ENCODE measurements at places on chromosomes 6 and 20. TPM values are rescaled to one million over a fixed set of nuclear protein-coding genes. Genes with fewer than 3 reads are reported as not detected.
A peak's percentile ranks its signal among the peaks of the same experiment; 100 is the strongest.

The FKBP1C gene
- total RNA-seq: not detected

The ERMARD gene
- 19.8 TPM for total RNA-seq

The RAET1E gene
- 0.29 TPM for total RNA-seq

The RNF182 gene
- 1.7 TPM for total RNA-seq

The BEND6 gene
- total RNA-seq: 0.90 TPM

The FHL5 gene
- total RNA-seq: 16.6 TPM

The IRF4 gene
- total RNA-seq: 6.3 TPM

The CRISP3 gene
- total RNA-seq: not detected

The RSPO3 gene
- 30.4 TPM for total RNA-seq

The STMND1 gene
- not detected for total RNA-seq

The ID4 gene
- total RNA-seq: 203 TPM

The WASF1 gene
- total RNA-seq: 9.4 TPM

The FAM217A gene
- not detected for total RNA-seq

The MEP1A gene
- total RNA-seq: 0.35 TPM

The IRAK1BP1 gene
- 2.5 TPM for total RNA-seq

- no peak for DNase-seq
Measured at GRCh38 chr6:52640170-52640569, 30.7 kb upstream of the TMEM14A start.

DNA sequence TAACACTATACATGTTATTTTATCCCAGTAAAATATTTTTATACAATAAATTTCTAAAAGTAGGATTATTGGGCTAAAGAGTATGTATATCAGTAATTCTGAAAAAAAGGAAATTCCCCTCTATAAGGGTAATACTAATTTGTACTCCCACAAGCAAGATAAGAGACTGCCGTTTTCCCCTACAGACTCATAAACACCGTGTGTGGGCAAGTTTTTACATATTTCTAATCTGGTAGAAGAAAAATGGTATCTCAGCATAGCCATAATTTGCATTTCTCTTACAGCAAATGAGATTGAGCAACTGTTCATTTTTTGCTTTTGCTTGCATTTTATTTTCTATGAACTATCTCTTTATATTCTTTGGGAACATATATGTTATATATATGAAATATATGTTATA lies 26.0 kb upstream of the MYMX start:
- DNase-seq: no peak

GRCh38 chr6:155604991-155605390 lies 149.4 kb upstream of the NOX3 start:
- no peak for DNase-seq

DNA sequence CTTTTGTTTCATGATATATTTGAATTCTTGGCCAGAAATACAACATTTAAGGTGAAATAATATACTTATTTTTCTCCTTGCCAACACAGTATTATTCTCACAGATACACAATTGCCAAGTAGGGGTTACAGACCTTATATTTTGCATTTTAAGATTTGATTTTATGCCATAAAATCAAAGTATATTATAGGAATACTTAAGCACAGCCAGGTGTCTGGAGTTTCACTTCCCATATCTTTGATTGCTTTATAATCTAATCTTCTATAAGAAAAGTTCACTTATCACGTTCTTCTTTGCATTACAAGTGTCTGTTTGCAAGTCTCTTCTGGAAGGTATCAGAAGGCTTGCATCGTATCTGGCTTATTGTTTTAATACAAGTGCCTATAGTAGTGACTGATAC lies 327.7 kb upstream of the MANEA start:
- no peak for DNase-seq

DNA sequence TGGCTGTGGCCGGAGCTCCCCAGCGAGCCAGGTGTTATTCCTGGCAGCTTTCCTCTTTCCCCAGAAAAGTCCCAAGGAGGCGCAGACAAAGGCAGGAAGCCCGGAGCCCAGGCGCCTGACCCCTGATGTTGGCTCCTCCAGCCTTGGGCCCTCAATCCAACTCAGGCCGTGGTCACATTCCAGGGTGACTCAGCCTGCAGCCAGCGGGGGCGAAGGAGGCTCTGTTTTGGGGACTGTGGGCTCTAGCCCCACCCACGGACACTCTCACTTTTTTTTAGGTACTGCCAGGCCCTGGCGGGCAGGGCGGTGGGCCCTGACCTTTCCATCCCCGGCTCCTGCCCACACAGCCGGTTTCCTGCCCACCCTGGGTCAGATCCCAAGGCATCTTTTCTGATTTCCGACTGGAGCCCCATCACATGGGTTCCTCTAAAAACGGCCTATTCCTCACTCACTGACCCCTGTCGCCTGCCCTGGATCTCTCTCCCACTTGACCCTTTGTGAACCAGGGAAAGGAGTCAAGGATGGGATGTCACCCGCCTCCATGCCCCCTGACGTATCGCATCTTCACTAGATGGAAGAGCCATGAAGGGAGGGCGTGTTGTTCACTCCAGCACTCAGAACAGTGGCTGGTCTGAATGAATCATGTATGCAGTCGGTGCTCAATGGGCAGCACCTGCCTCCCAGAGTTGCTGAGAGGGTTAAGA lies 5.5 kb downstream of the PTGIS start:
- DNase-seq: peak; percentile 93

DNA sequence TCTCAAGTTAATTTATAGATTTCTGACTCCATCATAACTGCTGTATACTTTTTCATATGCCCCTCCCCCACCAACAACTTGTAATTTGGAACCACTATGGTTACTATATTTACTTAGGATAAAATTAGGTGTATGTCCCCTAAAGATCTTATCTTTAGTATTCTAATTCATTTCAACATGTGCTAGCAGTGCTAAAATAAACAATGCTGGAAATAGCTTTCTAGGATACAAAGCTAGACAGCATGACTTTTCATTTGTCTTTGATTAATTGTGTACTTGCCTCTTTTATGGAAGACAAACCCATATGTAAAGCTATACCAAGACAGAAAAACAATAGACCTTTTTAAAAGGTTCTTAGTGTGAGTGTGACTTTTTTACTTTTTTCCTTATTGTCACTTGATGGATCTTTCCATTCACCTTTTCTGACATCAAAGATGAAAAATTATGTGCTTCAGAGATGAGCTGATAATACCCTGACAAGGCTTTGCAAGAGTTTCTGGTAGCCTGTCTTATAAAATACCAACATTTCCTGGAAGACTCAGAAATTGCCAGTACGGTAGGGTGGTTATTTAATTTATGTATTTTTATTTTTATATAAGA lies 31.2 kb upstream of the POPDC3 start:
- no peak for DNase-seq

DNA sequence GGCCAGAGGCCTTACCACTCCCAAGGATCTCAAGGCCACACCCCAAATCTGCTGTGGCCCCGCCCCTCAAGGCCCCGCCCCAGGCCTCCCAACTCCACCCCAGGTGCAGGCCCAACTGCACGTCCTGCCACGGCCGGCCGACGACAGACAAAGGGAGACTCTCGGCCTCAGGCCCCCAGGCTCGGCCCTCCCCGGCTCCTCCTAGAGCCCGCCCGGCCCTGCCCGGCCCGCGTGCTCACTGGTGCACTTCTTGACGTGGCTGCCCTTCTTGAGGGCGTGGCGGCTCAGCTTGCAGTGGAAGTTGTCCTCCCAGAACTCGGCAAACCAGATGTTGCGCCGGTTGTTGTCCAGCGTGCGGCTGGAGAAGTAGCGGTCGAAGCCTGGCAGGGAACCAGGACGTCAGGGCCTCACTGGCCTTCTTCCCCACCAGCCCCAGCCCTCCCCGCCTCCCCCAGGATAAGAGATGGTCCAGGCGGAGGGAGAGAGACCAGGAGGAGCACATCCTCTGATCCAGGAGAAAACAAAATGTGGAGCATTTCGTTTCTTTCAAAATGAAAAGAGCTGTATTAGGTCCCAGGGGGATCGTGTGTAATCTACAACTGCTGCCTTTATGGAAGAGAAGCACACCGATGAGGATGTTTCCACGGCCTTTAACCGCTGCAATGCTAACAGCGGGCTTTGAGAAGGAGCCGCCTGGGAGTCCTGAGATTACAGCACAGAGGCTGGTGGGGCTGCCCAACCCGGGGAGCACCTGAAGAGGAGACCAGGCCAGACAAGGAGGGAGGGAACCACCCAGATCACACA lies 89.4 kb downstream of the GRM4 start:
- no peak for DNase-seq

- no peak for DNase-seq
Measured at GRCh38 chr20:34024723-34025351, 31.1 kb downstream of the RALY start.

DNA sequence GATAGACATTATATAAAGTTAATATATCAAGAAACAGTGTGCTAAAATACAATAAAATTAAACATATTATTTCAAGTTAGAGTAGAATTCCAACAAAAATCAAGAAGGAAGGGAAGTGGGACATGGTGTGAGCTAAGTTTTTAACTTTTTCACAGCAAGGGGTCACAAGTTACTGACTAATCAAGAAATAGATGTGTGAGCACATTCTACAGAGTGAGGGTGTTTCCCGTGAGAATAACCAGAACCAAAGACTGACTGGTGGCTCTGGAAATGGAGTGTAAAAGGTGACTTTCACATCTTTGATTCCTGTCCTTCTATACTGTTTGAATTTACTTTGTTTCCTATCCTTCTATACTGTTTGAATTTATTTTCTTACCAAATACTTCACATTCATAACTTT lies 206.6 kb downstream of the TASP1 start:
- DNase-seq: no peak

GRCh38 chr20:2168946-2169345 lies 67.3 kb downstream of the STK35 start:
- peak; percentile 55 for DNase-seq

DNA sequence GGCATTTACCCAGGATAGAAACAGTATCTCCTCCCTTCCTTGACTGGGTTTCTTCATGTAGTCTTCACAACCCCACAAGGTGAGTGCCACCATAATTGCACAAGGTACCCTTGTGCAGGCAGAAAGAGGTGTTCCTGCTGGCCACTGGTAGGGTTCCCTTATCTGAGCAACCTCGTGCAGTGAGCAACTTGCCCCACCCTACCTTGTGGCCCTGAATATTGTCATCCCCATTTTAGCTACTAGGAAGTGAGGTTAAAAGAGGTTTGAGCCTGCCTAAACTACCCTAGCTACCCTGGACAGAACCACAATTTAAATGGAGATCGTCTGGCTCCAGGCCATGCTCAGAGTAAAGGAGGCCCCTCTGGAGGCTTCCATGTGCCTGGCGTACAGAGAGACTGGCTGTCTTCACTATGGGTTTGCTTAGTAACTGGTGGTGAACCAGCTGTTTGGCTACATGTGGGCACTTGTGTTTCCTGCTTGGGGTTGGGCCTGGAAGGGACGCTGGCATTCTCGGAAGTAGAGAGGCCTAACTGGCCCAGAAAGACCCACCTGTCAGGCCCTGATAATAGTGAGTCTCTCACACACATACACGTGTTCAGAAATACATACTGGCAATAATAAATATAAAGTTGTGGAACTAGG lies 148.8 kb downstream of the LRFN2 start:
- no peak for DNase-seq

GRCh38 chr6:30979690-30980089 lies 3.8 kb upstream of the MUC21 start:
- no peak for DNase-seq

- DNase-seq: no peak
Measured at GRCh38 chr6:143695130-143695968, 17.6 kb downstream of the PHACTR2 start.

DNA sequence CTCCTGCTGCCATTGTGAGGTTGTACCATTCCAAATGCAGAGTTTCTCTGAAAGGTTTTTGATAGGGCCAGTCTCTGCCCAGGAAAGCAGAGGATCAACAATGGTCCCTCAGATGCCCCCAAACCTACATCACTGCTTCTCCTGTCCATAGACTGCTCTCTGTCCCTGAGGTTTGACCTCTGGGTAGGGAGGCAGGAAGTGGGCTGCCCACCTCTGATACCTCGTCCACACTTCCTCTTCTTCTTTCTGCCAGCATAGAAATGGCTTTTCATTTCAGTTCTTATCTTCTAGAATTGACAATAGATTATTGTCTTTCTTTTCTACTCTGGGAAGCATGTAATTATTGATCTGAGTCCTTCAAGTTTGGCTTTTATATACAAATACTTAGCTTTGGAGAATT lies 170.6 kb downstream of the TRMT11 start:
- DNase-seq: no peak

- no peak for DNase-seq
Measured at GRCh38 chr6:137272403-137272802, 53.2 kb upstream of the IFNGR1 start.

DNA sequence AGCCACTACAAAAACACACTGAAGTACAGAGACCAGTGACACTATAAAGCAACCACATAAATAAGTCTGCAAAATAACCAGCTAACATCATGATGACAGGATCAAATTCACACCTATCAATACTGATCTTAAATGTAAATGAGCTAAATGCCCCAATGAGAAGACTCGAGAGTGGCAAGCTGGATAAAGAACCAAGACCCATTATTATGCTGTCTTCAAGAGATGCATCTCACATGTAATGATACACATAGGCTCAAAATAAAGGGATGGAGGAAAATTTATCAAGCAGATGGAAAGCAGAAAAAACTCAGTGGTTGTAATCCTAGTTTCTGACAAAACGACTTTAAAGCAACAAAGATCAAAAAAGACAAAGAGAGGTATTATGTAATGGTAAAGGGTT lies 138.1 kb upstream of the PLN start:
- no peak for DNase-seq

- DNase-seq: no peak
Measured at GRCh38 chr6:149012040-149012545, 265.3 kb downstream of the UST start.

GRCh38 chr6:151627689-151628444 lies 134.1 kb downstream of the CCDC170 start:
- no peak for DNase-seq

- no peak for DNase-seq
Measured at GRCh38 chr6:4384656-4385055, 249.3 kb upstream of the ECI2 start.

GRCh38 chr6:148112851-148113319 lies 229.8 kb upstream of the SASH1 start:
- no peak for DNase-seq

GRCh38 chr6:106783640-106784566 lies 154.5 kb downstream of the QRSL1 start:
- DNase-seq: no peak

GRCh38 chr6:57158658-57159057 lies 13.5 kb upstream of the BAG2 start:
- DNase-seq: no peak

DNA sequence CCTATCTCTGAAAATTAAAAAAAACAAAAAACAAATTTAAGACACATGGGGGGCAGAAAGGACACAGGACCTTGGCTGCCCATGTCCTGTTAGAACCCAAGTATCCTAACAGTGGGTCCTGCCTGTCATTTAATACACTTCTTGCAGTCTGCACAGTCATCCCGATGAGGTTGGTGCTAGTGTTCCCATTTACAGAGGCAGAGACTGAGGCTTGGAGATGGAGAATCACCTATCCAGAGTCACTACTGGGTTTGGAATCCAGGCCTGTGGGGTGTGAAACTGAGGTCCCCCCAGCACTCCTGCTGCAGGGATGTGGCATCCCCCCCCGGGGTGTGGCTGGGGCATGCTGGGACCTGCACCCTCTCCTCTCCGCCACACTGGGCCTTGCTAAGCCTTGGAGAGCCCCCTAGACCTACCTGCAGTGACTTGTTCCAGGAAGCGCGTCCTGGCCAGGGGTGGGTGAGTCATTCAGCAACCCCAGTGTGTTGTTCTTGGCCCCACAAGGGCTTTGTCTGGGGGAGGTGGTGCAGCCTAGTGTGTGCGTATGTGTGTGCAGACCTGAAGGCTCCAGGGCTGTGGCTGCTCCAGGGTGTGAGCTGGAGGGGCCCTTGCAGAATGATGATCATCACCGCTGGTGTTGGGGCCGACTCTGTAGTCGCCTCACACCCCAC lies 49.7 kb downstream of the BCAS4 start:
- DNase-seq: no peak

- DNase-seq: no peak
Measured at GRCh38 chr20:6886065-6886729, 118.7 kb downstream of the BMP2 start.

Measured in mesenteric fat pad (tissue), 1 donor.